ENCODE measurements at places on chromosomes 4 and X.

DNA sequence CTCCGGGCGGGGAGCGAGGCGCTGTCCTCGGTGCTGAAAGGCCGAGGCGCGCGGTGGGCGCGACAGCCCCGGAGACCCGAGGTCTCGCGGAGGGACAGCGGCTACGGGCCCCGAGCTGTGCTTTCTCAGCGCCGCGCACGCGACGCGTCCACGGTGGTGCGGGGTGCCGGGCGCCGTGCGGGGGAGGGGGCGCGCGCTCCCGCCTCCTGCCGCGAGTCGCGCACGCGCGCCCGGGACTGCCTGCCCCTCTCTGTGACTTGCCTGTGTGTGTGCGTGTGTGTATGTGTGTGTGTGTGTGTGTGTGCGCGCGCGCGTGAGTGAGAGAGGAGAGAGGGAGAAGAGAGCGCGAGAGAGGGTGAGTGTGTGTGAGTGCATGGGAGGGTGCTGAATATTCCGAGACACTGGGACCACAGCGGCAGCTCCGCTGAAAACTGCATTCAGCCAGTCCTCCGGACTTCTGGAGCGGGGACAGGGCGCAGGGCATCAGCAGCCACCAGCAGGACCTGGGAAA lies at the start of gene GRIA2:
Gene GRIA2, plus strand, starts transcription at position 358 of the 511 bp plus-strand sequence. CDS start 315 bp downstream, outside the sequence.
- DNase-seq: no peak

GRCh38 chr4:3792813-3793212 lies 26.6 kb downstream of the ADRA2C start:
- no peak for DNase-seq

GRCh38 chr4:156581282-156582063 lies 390.1 kb downstream of the PDGFC start:
- DNase-seq: no peak

- no peak for DNase-seq
Observed at GRCh38 chr4:188719794-188720193, 580.6 kb downstream of the TRIML1 start.

- no peak for DNase-seq
Observed at GRCh38 chr4:80074651-80075050, 1.6 kb upstream of the ANTXR2 start.

DNA sequence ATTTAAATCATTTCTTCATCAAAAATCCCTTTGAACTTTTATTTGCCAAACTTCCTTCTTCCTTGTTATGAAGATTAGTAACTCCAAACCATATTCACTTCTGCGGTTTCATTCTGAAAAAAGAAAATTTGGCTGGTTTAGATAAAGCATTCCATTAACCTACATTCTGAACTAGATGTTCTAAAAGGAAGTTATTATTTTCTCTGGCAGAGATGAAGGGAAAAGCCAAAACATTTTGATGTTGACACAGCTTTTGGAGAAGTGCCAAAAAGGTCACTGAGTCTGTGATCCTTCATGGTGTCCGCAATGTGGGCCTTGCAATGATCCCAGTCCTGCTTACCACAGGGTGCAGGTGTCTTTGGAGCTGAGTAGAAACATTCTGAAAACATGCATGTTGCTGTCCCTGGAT lies 36.0 kb downstream of the CXCL8 start:
- DNase-seq: no peak

GRCh38 chrX:153885208-153885787 lies 675 bp downstream of the L1CAM start:
- no peak for DNase-seq

GRCh38 chr4:123232439-123232838 lies 164.2 kb upstream of the SPRY1 start:
- no peak for DNase-seq

DNA sequence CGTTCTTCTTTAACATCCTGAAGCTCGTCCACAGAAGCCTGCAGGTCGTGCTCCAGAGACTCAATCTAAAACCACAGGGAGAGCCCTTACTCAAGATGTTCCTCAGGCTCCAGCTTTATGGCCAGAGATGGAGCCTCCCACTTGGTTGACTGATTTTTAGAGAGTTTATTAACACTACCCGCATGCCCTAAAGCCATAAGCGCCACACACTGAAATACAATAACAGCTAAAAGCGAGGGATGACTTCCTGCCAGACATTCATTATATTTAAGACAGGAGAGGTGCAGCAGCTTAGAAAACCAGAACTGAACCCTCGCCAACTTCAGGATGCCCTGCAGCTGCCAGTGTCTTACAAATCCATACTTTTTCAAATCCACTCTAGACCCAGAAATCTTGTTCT lies 42.0 kb downstream of the SOD3 start:
- no peak for DNase-seq
